ENCODE measurements at places on chromosomes 4 and X.

GRCh38 chr4:119266153-119266552 is 53.6 kb downstream of the USP53 start:
- DNase-seq, result no peak

DNA sequence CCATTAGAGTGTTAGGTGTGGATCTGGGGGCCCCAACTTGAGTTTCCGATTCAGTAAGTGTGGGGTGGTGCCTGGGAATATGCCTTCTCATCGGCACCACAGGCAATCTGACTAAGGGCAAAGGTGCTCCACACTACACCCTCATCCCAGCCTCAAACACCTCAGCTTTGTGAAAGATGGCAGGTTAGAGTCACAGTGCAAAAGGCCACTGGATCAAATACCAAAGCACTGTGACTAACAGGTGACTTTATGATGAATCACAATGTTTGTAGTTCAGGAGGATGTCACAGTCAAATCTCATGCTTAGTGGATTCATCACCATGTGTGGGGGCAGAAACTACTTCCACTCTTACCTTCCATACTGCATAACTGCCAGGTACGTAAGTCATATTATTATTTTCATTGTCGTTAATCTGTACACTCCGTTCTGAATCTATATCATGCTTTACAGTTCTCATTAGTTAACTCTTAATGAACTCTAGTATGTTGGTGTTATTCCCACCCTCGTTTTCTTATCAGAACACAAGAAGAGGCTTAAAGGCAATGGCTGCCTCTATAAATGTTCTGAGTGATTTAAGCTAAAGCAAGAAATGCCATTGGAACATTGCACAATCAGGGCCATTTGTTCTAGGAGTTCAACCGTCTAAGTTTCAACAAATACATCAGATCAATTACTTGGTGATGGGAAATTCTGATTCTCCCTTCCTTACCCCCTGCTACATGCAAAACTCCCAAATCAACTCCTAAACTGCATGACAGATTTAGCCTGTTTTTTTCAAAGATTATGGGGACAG is 50.2 kb downstream of the PRKG2 start:
- no peak for DNase-seq

- no peak for DNase-seq
Measured at GRCh38 chrX:120446498-120446897, 22.6 kb downstream of the LAMP2 start.

DNA sequence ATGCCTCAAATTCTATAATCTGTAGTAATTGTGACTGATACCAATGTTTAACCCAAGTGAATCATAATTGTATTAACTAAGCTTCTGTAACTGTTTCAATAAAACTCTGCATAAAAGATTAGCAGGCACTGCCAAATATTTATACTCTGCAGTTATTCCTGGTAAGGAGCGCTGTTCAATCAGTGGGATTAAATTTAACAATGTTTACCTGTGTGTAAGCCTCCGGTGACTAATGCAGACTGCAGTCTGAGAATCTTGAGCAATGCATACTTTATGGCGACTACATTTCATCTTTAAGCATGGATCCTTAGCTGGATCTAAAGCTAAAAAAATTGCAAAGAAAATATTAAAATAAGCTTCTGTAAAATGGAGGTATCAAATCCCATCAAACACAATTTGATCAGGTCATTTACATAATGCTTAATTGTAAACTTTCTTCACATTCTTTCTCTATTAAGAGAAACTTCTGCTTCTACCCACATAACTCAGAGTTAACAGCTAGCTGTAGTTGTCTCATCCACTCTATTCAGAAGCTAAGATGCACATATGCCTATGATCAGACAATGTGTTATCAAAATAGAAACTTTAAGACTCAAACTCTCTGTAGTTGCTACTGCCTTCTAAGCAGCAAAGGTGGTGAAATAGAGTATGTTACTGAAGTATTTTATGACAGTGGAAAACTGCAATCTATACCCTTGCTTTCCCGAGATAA is 234.0 kb downstream of the SPOCK3 start:
- no peak for DNase-seq

GRCh38 chr4:144504883-144505282 is 141.1 kb upstream of the HHIP start:
- no peak for DNase-seq

GRCh38 chrX:134653835-134654234 is 4.4 kb downstream of the PLAC1 start:
- DNase-seq, result no peak

DNA sequence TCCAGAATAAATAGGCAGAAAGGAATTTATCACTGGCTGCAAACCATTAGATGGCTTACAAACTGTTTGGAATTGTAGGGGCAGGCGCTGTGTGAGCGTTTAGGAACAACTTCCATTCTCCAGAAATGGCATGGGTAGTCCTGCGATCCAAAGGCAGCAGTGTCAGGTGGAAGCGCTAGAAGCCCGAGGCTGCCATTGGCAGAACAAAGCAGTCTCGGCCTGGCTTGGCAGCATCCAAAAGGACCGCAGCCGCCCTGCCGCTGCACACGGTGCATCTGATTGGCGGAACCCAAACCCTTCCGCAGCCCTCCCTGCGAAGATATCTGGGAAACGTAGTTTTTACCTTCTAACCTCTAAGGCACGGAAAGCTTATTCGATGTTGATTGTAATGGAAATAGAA is 23.6 kb upstream of the YTHDC1 start:
- peak; percentile 84 for DNase-seq

GRCh38 chr4:126850286-126850685 is 782.5 kb upstream of the INTU start:
- no peak for DNase-seq

- DNase-seq, result no peak
Measured at GRCh38 chr4:107468156-107468555, 251.9 kb downstream of the PAPSS1 start.

Data from left forelimb (tissue), 1 donor.